Fibroblast of upper back skin (primary cell): ENCODE measurements at places on chromosomes 5 and 9.

DNA sequence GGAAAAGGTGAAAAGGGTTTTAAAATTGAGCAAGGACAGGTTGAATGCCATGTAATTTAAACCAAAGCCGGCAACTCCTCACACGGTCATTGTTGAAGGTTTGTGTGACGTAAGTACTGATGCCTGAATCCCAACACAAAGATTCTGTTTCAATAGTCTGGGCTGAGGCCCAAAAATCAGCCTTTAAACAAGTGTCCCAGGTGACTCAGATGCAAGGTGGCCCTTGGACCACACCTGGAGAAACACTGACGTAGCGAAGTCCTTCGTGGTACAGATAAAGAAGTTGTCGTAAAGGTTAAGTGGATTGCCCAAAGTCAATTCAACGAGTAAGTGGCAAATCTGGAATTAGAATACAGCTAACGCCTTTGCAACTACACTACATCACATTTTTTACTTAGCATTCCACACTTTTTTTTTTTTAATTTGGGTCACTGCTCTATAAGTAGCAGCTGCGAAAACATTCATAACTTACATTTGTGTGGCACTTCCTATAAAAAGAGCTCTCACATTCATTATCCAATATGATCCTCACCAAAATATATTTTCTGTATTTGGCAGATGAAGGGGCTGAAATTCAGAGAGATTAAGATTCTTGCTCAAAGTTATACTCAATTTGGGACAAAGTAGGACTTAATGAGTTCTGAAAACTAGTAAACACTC, 111.3 kb downstream of the LPAR1 start:
- DNase-seq, result no peak

DNA sequence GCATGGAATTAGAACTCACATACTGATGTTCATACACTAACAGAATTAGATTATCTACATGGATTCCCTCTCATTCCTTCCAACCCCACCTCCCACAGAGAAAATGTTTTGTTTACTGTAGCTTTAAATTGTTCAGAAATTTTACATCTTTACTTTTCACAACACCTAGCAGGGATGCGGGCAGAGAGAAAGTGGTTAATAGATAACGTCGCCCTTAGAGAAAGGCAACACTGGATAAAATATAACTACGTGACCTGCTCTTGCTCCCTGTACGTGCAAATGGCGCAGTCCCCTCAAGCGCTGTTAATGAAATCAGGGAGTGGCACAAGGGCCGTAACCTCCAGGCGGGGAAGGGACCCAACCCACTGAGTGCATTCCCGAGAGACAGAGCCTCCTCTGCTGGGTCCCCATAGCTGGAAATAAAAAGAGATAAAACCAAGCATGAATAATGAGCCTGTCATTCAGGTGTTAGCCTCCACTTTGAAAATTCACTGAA, 125.3 kb upstream of the DAPK1 start:
- no peak for DNase-seq

DNA sequence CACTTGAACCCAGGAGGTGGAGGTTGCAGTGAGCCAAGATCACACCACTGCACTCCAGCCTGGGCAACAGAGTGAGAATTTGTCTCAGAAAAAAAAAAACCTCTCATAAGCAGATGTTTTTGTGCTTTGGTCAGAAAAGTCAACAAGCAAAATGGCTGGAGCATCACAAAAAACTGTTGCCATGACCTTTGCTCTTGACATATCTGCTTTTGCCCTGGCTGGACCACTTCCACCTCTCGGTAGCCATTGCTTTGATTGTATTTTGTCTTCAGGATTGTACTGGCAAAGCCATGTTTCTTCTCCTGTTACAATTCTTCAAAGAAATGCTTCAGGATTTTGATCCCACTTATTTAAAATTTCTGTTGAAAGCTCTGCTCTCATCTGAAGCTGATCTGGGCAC, 67.0 kb downstream of the MTMR12 start:
- no peak for DNase-seq

DNA sequence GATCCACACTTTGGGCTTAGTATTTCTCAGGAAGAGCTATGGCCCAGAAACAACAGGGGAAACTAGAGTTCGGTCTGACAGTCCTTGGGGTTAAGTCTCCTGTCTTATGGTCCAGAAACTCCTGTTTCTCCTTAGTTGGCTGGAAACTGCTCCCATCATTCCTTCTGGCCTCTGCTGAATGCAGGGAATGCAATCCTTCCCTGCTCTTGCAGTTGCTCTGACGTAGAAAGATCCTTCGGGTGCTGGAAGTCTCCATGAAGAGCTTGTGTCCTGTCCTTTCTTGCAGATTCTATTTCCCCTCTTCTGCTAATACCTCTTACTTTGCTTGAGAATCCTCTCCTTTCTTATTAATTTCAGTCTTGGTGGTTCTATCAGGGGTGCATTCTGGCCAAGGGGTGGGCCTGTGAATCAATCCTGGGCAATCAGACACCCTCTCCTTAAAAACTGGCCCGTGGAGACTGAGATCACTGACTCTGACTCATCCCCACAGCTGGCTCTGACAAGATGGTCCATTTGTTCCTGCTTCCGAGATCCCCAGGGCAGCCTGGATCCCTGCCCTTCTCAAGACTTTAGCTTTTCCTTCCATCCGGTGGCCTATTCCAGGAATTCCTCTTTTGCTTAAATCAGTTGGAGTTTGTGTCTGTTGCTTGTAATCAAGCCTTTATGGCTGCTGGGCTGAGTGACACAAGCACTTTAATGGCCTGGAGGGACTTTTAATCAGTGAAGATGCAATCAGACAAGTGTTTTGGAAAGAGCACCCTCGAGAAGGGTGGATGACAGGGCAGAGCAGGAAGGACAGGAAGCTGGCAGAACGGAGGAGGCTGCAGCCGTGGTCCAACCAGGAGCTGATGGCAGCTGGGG, 23.7 kb downstream of the PTGS1 start:
- DNase-seq, result peak; percentile 84

DNA sequence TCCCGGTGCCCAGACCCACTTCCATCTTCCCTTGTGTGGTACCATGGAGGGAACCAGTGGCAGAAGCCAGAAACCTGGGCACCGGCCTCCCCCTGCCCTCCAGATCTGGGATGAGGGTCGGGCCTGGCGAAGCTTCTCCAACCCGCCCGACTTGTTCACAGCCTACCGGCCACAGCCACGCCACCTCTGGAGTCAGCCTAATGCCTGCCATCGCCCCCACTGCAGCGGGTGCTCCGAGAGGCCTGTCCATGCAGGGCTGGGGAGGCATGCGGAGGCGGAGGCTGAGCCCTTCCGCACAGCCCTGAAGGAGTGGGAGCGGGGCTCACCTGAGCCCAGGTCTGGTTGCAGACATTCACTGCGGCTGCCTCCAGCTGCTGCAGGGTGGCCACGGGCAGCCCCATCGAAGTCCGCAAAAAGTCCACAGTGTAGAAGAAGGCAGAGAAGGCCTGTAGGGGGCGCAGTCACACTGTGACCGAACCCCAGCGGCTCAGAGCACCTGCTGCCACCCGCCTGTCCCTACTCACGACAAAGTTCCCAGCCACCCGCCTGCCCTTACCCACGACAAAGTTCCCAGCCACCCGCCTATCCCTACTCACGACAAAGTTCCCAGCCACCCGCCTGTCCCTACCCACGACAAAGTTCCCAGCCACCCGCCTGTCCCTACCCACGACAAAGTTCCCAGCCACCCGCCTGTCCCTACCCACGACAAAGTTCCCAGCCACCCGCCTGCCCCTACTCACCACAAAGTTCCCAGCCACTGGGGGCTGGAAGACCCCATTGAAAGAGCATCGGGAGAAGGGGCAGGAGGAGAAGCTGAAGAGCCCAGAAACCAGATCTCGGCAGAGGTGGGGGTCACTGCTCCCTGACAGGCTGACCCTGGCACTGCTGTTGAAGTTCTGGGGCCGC, 3.8 kb upstream of the NPDC1 start:
- peak; percentile 24 for DNase-seq

DNA sequence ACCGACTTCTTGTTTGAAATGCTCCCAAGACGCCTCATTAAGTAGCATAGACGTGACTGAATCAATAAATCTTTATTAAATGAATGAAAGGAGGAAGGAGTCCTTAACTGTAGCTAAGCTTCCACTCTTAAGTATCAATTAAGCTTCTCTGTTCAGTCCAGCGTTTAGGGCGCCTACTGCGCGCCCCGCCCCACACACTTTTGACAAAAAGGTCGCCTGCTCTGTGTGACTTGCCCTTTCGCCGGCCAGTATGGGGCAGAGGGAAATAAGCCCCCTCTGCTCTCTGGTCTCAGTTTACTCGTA, 662 bp upstream of the DOLPP1 start:
- DNase-seq, result no peak

- DNase-seq, result no peak
Measured at GRCh38 chr9:36798350-36799065, 225.8 kb downstream of the MELK start.

DNA sequence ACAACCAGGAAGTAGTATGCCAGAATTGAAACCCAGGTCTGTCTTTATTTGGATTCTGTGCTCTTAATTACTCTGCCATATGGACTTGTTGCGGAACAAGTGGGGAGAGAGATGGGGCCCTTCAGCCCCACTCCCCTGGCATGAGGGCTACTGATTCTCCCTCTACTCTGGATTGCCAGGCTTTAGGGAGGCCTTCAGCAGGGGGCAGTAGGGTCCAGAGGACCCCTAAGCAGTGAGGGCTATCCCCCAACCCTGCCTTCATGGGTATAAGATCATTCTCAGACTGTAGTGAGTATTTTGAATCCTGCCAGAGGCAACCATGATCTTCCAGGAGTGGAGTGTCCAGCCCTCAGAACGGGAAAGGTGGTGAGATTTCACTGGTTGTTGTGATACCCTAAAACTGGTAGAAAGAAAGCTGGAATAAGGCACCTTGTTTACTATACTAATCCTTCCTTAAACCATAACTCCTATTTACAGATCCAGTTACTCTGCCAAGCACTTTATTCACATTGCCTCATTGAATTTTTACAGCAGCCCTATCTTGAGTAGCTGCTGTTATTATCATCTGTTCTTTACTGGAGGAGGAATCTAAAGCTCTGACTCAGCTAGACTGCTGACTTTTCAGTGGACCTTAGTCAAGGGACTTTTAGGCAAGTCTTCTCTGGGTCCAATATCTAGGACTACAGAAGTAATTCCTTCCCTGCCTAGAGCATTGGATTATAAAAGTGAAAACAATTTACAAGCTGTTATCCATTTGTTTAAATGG, 31.3 kb upstream of the LARP1 start:
- DNase-seq, result no peak

DNA sequence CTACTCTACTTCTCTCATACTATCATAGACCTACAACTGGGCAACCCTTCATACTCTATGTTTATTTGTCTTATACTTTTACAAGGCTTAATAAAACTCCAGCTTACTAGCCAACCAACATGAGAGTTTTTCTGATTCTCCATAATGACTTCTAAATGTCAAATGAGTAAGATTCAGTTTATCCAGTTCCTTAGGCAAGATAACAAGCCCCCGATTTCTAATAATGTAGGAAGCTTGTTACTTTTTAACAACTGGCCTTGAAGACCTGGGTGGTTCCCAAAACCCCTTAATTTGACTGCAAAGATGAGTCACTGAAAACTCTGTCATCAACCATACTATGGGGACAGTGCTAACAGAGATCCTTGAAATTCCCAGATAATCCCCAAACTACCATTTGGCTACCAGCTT, 294.6 kb upstream of the ACTBL2 start:
- no peak for DNase-seq

DNA sequence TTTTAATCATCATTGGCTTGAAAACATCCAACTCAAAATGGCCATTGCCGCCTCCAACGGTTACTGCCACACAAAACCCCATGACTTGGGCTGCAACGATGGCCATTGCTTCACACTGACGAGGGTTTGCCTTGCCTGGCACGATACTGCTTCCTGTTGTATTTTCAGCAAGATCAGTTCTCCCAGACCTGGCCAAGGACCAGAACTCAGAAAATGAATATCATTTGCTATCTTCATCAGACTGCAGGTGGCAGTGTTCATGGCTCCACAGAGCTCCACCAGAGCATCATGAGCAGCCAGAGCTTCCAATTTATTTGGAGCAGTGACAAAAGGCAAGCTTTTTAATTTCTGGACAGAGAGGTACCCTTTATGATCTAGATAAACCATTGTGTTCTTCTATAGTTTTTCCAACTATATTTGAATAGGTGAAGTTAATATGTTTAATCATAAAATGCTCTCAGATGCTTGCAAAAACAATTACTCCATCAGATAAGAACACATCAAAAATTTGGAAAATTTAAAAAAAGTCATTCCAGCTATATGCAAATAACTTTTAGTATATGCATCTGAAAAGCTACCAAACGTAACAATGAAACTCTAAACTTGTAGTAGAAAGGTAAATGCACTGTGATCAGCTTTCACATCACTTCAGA, 10.4 kb downstream of the AMACR start:
- peak; percentile 88 for DNase-seq

GRCh38 chr5:151740336-151740942, 18.0 kb downstream of the ATOX1 start:
- peak; percentile 100 for DNase-seq
